ENCODE measurements at places on chromosomes 6 and 20.

DNA sequence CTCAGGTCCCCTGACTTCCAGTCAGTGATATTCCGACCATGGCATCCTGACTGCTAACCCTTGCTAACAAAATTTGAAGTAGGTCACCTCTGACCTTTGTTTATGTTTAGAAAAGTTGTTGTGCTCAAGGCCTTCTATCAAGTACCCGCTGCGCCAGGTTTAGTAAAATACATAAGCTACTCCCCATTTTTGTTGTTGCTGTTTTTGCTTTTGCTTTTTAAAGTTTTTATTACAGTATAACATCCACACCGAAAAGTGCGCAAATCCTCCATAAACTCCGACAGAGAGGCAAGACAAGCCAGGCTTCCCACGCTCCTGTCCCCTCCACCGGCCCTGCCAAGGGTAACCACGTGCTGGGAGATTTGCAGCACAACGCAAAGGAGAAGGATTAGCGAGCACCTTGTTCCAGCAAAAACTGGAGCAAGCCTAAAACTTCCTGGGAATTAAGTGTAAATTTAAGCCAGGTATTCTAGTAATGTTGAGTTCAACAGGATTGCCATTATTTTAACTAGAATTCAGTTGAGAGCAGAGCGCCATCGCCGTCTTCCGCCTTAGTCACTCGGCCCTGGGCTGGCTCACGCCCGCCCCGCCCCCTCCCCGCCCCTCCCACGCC, 17.8 kb upstream of the HMGN4 start:
- DNase-seq: no peak

DNA sequence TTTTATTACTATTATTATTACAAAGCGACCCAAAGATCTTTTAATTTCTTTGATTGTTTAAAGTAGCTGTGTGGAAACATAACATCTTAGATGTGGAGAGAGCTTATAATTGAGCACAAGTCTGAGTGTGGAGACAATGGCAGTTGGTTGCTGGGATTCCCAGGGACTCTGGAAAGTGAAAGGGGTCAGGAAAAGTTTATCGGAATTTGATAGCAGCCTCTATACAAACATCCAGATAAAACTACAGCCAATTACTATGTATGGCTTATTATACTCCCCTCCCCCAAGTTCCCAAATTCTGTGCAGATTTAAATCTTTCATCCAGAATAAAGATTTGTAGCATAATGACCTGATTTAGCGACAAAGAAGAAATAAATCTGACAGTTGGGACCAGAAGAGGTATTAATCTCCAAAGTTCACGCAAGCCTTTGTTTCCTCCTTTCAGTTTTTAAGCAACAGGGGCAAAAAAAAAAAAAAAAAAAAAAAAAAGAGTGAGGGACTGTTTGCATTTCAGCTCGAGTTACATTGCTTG, 121.4 kb upstream of the MAP3K7 start:
- DNase-seq: no peak

DNA sequence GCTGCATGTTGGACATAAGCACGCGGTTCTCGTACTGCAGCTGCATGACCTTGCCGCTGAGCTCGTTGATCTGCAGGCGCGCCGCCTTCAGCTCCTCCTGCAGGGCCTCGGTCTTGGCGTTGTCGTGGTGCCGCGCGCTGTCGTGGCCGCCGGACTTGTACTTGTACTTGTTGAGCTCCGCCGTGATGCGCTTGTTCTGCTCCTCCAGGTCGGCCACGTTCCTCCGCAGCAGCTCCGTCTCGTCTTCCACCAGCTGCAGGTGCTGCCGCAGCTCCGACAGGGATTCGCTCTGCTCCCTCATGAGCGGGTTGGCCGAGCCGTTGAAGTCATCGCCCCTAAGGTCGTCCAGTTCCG, 16.6 kb upstream of the KIAA0408 start:
- no peak for DNase-seq

- no peak for DNase-seq
Observed at GRCh38 chr6:111277819-111278218, 190.5 kb downstream of the SLC16A10 start.

- no peak for DNase-seq
Observed at GRCh38 chr6:16344756-16345155, 106.4 kb downstream of the GMPR start.

DNA sequence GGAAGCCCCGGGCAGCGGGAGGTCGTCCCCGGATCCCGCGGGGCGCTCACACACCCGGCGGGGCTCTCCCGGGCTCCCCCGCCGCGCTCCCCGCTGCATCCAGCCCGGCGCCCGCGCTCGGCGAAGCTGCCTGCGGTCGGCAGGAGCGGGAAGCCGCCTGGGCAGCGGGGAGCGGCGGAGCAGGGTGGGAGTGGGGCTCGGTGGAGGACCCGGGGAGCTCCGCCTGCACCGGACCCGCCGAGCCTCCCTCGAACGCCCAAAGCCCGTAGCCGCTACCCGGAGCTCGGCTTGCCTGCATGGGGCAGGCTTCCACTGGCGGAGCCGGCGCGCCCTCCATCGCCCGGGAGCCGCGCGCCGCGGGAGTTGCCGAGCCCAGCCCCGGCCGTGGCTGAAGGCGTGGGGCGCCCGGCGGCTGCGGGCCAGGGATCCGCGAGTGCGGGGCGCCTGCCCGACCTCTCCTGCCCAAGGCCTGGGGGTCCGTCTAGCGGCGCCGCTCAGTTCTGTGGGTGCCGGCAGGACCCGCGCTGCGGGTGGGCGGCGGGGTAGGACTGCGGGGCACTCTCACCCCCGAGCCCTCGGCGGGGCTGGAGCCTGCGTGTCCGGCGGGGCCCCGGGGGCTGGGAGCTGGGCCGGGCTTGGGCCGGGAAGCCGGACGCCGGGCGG, 671 bp downstream of the CDH4 start:
- DNase-seq: no peak

DNA sequence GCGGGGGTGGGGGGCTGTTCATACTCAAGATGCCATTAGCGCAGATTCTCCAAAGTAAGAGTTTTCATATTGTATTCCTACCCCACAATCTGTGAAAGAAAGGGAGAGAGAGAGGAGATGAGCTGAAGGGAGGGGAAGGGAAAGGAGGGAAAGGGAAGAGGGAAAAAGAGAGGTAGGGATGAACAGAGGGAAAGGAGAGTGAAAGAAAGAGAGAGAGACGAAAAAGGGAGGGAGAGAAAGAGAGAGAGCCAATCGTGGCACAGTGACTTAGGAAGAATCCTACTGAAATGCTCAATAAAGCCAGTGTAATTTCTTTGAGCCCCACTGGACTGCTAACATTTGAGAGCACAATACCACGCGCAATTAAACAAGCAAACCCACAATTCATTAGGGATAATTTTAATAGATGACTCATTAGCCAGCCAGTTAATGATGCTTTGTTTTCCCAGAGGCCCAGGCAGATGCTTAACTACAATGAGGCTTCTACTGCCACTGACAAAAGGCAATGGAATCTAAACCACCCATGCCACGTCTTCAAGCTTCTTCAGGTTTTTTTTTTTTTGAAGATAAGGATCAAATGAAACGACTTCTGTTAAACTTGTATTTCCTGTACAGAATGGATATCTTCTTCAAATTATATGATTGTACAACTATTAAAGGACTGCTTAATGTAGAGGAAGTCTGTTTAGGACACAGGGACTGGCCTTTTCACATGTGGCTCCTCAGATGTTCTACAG, 306.8 kb downstream of the FOXC1 start:
- no peak for DNase-seq

DNA sequence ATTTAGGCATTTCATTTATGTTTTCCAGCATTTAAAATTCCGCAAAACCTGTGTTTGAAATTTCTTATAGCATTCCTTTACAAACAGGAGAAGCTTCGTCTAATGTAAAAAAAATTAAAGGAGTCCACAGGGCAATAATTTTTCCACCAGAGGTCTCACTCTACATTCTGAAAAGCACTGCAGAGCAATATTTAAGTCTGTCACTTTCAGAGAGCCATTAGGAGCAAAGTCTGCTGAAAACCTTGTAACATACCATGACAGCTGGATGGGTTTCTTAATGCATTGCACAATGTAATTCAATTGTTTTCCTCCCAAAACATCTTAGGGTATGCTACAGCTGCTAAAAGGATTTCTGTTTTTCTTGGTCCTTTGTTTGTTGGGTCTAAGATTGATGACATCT, 18.0 kb downstream of the BAG2 start:
- no peak for DNase-seq

GRCh38 chr6:36387440-36388303, at the start of gene ETV7:
ETV7 (minus strand) TSS chr6:36387669; CDS start chr6:36387541, 128 bp downstream.
- DNase-seq: no peak

DNA sequence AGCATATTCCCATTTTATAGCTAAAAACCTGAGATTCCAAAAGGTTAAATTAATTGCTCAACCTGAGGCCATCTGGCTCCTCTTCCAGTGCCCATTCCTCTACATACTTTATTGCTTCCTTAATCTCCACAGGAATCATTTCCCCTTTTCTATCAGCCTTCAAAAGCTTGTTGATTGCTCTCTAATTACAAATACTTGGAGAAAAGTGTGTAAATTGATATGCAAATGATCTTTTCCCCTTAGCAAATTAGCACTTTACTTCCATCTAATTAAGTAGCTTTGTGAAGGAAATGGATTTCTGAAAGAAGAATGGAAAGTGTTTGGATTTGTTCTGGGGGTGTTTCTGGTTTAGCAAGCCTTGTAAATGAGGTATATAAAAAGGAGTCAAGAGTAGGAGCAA, 323.3 kb downstream of the GRIK2 start:
- DNase-seq: no peak

GRCh38 chr20:44384423-44385027, 29.0 kb downstream of the HNF4A start:
- peak; percentile 30 for DNase-seq

DNA sequence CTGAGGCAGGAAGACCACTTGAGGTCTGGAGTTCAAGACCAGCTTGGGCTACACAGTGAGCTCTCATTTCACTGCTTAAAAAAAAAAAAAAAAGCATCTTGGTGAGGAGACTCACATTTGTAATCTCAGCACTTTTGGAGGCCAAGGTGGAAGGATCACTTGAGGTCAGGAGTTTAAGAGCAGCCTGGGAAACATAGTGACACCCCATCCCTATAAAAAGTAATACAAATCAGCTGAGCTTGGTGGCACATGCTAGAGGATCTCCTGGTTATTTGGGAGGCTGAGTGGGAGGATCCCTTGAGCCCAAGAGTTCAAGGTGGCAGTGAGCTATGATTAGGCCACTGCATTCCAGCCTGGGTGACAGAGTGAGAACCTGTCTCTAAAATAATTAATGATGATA, 29.4 kb upstream of the SYNCRIP start:
- no peak for DNase-seq

- peak; percentile 74 for DNase-seq
Observed at GRCh38 chr6:73665686-73666319, 12.0 kb upstream of the SLC17A5 start.

DNA sequence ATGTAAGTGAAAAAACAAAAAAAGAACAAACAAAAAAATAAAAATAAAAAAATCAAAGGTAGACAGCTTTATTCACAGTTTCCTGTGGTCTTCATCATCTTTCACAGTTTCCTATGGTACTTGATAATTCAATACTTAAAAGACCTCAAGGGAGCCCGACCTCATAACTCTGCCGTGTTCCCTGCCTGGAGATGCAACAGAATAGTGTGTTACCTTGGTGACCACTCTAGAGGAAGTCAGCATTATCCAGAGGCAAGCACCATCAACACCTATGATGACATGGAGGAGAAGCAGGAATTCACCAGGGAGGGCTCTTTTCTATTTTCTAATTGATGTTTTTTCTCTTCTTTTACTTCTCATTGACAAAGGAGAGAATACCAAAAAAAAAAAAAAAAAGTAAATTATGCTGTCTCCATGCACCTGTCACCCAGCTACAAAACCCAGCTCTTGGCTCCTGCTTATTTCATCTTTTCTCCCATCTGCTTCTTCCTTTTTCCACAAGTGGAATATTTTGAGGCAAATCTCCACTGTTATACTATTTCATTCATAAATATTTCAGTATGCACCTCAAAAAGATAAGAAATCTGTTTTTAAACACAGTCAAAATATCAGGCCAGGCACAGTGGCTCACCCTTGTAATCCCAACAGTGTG, 95.8 kb upstream of the STXBP5 start:
- peak; percentile 37 for DNase-seq

DNA sequence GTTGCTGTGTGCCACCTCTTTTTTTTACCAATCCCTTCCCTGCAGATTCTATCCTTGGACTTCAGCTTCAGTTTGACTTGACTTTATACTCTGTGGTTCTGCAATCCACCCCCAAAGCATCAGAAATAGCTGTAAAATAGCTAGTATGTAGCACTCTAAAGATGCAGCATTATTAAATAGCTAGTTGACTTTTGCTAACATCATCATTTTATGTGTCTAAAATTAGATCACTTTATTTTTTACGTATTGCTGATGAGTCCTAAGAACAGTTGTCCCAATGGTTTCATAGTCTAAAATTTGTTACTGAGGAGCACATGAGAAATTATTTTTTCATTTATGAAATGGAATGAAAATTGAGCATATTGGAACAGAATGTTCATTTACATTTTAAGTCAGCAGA, 138.2 kb downstream of the NKAIN2 start:
- no peak for DNase-seq

GRCh38 chr6:105935416-105935815, 150.7 kb upstream of the PRDM1 start:
- DNase-seq: no peak

DNA sequence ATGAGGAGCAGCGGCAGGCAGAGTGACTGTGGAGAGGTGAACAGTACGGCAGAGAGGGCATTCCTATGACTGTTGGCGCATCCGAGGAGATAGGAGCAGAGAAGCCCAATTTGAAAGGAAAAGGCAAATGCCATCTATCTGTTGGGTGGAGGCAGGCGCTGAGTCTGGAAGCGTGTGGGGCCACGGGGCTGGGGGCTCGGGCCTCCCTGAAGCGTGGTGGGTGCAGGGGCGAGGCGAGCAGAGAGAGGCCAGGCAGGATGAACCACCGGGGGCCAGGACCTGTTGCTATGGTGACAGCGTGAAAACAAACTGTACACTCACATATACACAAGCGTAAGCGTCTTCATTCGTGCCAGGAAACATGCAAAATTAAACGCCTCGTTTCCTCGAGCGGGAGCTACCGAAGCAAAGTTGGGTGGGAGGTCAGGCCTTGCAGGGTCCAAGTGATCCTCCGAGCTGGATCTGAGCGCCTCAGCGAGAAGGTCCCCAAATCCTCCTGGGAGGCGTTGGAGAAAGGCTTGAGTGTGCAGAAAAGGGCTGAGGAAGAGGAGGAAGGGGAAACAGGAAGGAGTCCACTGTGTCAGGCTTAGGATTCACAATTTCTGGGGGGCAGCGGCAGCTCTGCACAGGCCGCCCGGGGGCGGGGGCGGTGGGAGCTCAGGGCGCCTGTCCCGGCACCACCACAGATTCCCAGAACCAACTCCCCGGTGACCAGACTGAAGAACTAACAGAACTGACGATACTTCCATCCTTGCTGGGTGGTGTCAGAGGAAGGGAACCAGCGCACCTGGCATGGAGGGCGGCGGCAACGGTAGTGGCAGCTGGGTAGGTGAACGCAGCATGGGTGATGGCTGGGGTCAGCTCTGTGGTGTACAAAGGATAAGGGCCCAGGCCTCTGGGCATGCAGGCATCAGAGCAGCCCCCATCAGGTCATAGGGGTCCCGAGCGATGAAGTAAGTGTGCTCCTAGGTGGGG, 68.2 kb downstream of the KHDC1L start:
- DNase-seq: no peak

Measured in DMS153 (cell line).